Stimulated activated naive CD8-positive, alpha-beta T cell treated with anti-CD3 and anti-CD28 coated beads, Interleukin-15, Interleukin-2, amounts not matched to agents 100 U/mL and 50 U/mL, for 24 hours (primary cell): ENCODE measurements at places on chromosomes 6 and 20.

- DNase-seq, result no peak
These were observed 1061.8 kb upstream of the CITED2 start for GRCh38 chr6:140436023-140436811.

DNA sequence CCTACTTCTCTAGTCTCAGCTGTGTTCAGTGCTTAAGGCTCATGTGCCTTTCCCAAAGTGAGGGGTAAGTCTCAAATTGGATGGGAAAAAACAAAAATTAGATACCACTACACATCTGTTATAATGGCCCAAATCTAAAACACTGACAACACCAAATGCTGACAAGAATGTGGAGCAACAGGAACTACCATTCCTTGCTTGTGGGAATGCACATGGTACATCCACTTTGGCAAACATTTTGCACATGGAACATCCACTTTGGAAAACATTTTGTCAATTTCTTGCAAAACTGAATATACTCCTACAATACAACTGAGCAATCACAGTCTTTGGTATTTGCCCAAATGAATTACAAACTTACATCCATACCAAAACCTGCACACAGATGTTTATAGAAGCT lies 109.3 kb downstream of the TENT5A start:
- no peak for DNase-seq

DNA sequence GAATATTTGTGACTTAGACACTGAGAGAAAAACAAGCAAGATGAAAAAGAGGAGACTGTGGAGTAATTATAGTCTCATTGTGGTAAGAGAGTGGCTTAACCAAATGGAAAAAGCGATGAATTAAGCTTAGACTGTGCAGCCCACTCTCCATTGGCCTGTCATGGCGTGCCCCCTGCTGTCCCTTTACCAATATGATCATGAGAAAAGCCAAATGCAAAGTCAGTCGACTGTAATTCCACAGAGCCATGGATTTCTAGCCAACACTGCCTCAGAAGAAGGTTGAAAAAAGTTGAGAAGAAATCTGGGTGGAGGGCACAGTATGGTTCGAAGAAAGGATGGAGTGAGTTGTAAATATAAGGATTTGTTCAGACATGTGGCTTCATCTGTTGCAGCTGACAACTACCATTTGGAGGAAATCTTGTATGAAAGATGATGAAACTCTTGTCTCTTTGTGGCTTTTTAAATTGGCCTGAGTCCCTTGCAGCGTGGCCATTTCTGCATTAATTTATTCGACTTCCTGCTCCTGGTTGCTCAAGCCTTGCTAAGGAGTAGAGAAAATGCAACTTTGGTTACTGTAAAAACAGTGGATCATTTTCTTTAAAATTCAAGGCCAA lies 251.4 kb downstream of the DOK5 start:
- DNase-seq, result no peak

DNA sequence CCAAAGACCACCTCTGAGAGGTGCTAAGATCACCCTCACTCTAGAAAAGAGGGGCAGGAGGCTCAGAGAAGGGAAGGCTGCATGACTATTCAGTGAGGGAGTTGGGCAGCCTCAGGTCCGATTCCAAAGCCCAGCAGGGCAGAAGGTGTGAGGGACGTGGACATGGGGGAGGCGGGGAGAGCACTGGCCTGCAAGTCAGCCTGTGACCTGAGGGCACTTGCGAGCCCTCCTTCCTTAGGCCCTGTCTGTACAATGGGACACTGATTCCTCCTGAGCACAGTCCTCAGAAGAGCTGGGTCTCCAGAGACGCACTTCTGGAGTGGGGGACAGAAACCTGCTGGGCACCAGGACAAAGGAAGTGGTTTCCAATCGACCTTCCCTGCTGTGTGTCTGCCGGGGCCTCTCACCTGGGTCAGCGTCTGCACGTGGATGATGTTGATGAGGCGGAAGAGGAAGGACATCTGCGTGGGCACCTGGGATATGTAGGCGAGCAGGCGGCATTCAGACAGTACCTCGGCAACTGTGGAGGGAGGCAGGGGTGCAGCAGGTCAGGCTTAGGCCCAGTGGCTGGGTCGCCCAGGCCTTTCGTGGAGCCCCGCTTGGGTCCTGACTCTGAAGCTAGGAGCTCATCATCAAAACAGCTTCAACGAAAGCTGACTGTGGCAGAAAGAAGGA lies 48.5 kb downstream of the MYH7B start:
- no peak for DNase-seq

GRCh38 chr6:31396422-31397152 lies 6.8 kb upstream of the MICA start:
- peak; percentile 92 for DNase-seq

DNA sequence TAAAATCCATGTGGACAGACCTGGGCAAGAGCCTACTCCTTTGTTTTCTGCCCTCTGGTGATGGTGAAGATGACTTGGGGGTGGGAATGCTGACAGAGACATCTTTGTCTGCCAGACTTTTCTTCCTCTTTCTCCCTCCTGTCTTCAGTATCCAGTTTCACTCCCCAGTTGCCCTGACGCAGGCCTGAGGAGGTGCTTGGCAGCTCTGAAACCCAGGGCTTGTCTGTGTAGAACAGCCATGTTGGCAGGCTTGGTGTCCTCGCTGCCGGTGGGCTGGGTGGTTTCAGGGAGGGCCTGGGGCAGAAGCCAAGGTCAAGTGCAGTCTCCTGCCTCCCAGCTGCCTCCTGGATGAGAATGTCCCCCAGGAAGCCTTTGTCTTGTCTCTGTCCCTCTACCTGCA lies 22.5 kb downstream of the CCDC167 start:
- no peak for DNase-seq

GRCh38 chr20:41992481-41992880 lies 374.3 kb upstream of the CHD6 start:
- no peak for DNase-seq

DNA sequence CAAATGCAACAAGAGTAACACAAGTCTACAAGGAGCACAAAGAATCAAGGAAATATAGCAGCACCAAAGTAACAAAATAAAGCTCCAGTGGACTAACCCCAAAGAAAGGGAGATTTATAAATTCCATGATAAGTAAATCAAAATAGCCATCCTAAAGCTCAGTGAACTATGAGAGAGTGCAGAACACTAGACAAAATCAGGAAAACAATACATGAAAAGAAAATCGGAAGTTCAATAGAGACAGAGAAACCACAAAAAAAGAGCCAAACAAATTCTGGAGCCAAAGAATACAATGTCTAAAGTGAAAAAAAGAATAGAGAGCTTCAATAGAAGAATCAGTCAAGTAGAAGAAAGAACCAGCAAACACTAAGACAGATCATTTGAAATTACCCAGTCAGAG lies 247.3 kb upstream of the TENT5A start:
- DNase-seq, result no peak

GRCh38 chr6:30591008-30591407 lies 19.8 kb downstream of the ABCF1 start:
- no peak for DNase-seq

DNA sequence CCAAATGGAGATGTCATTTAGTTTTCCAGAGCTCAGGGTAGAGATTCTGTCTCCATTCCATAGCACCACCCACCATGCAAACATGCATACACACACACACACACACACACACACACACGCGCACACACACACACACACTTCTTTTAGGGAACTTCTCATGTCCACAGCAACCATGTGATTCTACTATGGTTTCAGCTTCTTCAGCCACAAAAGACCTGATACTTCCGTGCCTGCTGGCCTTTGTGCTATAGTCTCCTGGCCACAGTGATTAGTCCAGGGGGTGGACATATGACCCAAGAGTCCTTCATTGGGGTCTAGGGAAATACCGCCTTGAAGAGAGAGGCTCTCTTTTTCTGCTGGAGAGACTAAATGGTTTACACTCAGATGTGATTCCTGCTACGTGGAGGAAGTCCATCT lies 53.5 kb downstream of the CARMIL1 start:
- DNase-seq, result no peak

DNA sequence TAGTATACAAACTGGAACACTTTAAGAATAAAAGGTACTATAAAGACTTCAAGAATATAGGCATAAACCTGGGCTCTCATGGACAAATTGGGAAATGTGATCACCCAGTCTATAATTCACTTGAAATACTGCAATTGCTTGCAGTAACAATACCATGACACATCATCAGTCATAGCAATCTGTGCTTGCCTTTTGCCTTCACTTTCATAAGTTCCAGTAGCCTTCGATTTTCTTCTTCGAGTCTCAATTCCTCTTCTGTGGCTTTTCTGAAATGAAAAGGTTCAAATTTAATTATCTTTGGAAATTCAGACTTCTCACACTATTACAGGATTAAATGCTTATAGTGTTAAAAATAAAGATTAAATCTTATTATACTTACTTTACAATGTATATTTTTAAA lies 96.3 kb upstream of the ZBTB24 start:
- DNase-seq, result no peak

DNA sequence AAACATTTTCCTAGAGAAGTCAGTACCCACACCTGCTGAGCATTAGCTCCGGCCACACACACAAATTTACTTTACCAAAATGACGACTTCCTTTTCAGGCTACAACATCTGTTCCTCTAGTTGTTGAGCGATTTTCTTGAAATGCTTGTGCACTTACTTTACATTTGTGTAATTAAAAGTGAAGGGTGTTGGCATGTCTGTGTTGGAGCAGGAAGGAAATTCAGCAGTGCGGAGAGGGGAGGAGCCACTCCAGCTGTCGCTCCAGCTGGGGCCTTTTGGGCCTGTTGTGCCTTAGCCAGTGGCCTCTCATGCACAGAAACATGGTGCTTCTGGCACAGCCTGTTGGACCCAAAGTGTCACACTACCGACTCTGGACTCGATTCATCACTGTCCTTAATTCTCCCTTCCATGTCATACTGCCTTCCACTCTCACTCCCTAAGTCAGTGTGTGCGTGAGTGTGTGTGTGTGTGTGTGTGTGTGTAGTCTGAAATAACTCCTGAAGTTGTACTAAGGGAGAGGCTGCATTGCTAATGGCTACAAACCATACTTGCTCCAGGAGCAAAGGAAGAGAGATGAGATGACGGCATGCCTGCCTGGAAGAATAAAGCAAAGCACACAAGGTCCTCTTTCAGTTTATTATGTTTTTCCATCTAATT lies 191.8 kb upstream of the ARG1 start:
- no peak for DNase-seq

DNA sequence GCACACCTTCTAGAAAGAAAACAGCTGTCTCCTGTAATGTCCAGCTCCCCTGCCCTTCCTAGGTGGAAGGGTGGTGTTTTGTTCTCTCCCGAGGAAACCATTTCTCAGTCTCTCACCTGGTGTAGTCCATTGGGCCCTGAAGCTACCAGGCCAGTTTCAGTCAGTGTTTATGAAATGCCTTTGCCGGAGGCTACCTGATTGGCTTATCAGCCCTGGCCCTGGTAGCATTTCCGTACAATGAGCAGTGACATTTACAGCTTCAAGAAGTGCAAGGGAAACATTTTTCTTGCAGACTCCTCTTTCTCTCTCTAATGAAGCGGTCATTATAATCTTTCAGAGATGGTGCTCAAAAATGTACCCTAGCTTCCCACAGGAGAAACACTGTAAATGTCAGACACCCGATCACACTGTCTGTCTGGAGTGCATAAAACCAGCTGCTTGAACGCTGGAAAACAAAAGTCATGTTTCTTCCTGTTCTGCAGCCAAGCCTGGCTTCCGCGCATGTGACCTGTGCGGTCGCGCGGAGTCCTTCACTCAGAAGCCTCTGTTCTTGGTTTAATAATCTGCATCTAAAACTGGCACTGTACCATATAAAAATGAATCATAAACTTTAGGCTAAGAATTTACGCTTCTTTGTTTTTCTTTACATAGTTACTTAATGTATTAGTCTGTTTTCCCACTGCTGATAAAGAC lies 28.4 kb upstream of the SAYSD1 start:
- peak; percentile 40 for DNase-seq

DNA sequence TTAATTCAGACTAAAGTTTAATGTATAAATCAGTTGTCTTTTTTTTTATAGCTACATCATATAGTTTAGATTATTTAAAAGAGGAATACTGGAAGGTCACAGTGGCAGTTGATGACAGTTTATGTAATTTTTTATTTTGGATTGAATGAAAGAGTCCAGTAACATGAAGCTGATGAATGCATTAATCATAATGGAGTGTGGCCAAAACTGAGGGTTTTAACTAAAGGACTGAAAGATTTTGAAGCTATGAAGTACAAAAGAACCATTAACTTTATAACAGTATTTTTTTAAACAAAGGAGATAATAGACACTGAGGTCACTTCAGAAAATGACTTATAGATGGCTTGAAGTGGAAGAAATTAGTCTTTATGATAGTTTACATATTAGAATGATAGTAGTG lies 41.3 kb downstream of the TRMT11 start:
- DNase-seq, result no peak
